Fibroblast of villous mesenchyme (primary cell): ENCODE measurements at places on chromosomes 12 and 14. TPM values are rescaled to one million over a fixed set of nuclear protein-coding genes. Genes with fewer than 3 reads are reported as not detected.

GRCh38 chr12:93166541-93167307 lies 211.0 kb upstream of the NUDT4 start:
- no peak for DNase-seq

GRCh38 chr12:32901553-32901952 lies 5.0 kb upstream of the PKP2 start:
- DNase-seq: peak; percentile 53

- DNase-seq: no peak
Observed at GRCh38 chr12:85363382-85364190, 83.6 kb downstream of the ALX1 start.

DNA sequence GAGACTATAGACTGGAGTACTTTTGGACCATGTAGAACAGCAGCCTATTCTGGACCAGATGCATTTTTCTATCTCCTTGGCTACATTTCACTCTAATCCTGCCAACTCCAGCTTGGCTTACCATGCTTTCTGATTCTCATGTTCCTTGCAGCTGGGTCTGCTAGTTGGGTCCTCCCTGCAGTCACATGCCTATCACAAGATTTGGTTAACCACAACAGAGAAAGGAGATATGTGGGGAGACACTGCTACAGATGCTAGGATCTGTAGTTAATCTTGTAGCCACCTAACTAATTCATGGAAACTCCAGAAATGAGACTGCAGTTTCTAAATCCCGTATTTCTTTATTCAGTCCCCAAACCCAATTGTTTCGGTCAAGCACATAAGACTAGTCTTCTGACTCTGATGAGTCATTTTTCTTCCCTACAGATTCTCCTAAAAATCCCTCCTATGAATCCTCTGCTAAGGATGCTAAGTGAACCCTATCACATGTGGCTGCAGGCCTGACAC lies 410.6 kb downstream of the DAD1 start:
- DNase-seq: no peak

DNA sequence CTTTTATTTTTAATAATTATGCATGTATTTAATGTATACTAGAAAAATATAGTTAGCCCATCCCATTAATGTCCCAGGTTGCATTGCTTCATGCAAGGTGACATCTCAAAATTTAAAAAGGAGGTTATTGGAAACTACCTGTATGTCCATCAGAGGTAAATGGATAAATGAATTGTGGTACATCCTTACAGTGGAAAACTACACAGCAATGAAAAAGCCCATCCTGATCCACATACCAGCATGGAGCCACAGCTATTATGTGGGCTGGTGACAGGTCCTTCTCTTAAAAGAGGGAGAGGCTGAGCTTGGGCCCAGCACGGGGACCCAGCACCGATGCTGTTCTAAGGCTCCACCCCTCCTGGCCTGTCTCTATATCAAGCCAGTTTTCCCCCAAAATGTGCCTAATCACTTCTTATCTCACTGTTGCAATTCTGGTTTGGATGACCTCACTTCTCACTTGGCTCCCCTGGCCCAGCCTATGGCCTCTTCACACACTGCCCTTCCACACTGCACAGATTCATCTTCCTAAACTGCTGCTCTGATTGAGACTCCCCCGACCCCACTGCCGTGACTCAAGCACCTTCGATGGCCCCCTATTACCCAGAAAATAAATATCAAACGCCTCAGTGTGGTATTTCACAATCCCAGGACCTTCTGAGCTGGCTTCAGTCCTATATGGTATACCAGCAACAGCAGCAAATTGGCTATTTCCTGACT lies 97.1 kb upstream of the NCOR2 start:
- no peak for DNase-seq

DNA sequence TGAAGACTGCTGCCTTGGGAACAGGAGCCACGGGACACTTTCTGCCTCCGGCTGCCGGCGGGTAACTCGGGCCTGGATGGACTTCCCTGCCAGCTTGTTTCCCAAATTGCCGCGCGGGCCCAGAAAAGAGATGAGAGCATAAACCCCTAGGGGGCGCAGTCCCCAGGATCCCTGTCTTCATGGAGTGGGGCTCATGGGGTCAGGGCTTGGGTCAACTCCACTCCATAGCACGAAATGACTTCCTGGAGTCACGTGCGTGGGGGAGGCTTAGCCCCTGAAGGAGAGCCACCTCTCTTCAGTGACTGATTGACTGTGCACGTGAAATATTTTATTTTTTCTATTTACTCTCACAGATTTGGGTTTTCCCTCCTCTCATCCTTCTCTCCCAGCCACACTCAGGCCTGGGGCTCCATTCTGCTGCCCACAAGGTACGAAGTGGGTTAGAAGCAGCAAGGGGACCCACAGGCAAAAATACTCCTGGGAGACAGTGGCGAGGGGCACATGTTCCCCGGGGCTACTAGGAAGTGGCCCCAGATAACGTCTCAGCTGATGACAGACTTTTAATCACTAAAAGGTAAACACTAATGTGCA lies 10.0 kb downstream of the PGF start:
- no peak for DNase-seq

DNA sequence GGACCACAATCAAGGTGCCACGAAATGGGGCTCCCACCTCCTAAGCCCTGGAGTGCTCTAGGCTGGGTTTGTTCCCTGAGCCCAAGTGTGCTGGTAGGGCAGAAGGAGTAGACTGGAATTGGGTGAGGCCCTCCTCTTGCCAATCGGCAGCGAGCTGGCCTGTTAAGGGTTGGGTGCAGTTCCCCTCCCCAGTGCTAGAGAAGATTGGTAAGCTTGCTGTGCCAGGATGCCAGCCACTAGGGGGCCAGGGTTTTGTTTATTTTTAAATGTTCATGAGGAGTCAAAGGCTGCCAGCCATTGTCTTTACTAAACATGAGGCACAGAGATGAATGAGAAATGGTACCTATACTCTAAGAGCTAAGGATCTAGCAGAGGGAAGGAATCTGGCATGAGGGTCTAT lies 79.7 kb downstream of the SPTB start:
- peak; percentile 31 for DNase-seq

GRCh38 chr12:91984556-91984955 lies 161.1 kb downstream of the BTG1 start:
- DNase-seq: peak; percentile 35

GRCh38 chr12:110179291-110179690 lies 55.1 kb downstream of the IFT81 start:
- peak; percentile 30 for DNase-seq

DNA sequence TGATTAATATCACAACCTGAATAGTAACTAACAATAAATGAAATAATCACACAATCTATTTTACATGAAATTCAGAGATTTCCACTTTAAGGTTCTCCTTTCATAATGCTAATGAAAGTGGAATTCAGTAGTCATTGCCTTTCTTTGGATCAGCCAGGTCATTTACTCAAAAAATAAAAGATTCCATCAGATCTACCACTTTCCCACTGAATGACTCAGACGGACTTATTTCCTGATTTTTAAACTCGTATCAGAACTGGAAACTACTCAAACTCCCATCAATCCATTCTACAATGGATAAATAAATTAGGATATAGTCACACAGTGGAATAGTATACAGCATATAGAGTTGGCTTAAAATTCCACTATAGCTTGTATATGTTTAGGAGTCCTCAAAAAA lies 237.1 kb downstream of the MED13L start:
- no peak for DNase-seq

- no peak for DNase-seq
Observed at GRCh38 chr12:96549341-96549740, 60.0 kb downstream of the CFAP54 start.

DNA sequence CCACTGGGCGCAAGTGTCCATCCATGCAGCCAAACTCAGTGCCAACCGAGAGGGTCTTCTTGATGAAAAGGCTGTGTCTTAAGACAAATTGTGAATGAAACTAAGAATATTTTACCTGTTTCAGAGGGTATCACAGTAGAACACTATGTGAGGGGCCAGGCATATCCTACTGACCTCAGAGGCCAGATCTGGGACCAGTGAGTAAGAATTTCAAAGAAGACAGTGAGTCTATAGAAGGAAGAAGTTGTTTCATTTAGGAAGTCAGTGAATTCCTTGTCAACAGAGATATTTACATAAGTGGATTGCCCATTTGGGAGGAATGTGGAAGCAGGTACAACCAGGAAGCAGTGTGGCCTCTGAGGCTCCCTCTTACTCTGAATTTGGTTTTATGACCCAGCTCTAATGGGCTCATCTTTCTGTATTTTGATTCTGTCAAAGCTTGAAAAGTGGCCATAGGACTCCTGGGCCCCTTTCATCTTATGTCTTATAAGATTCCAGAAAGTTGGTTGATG lies 137.4 kb downstream of the ZNF664 start:
- no peak for DNase-seq

DNA sequence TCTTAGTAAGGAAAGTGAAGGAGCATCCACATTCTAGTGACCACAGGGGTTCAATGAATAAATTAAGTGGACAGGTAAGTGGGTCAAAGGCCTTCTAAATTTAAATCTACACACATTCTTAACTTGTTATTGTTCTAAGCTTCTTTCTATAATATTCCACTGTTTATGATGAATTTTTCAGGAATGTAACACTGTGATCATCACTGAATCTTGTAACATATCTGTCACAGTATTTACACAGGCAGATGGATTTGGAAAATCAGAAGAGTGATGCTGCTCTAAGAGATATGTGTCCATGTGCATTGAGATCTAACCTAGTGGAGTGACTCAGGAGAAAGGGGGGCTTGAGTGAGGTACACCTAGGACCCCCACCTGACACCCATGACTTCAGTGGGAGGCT lies 115.4 kb upstream of the OVCH1 start:
- DNase-seq: no peak

DNA sequence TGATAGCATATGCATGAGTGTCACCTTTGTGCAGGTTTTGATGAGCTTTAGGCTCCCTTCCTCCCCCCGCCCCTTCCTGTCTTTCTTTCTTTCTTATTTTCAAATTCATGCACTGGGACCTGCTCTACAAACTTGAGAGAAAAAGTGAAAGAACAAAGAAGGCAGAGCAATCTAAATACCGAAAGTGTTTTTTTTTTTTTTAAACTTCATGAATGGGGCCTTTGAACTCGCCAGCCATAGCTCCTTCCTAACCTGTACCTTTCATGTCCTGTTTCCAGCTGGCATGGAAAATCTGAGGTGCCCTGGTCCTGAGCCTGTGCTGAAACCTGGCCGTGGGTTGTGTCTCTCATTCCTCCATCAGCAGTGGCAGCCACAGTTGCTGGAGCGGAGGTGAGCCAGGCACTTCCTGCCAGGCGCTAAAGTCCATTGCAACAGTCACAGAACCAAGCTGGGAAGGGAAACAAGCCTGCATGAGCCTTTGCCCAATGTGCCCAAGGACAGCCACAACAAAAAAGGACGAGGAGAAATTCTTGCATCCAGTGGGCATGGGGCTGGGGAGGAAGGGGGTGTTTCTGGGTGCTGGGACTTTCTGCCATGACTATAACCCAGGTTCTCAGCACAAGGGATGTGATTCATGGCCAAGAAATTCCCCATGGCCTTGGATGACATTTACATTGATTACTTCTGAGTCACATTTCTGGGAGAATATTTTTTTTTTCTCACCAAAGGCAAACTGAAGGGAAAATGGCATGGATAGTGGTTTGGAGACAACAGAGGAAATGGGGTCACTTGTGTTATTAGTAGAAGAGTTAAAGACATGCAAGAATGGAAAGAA lies 102.7 kb downstream of the TMEM30B start:
- DNase-seq: peak; percentile 93

- DNase-seq: no peak
Observed at GRCh38 chr12:129193263-129193871, 340.1 kb downstream of the GLT1D1 start.

DNA sequence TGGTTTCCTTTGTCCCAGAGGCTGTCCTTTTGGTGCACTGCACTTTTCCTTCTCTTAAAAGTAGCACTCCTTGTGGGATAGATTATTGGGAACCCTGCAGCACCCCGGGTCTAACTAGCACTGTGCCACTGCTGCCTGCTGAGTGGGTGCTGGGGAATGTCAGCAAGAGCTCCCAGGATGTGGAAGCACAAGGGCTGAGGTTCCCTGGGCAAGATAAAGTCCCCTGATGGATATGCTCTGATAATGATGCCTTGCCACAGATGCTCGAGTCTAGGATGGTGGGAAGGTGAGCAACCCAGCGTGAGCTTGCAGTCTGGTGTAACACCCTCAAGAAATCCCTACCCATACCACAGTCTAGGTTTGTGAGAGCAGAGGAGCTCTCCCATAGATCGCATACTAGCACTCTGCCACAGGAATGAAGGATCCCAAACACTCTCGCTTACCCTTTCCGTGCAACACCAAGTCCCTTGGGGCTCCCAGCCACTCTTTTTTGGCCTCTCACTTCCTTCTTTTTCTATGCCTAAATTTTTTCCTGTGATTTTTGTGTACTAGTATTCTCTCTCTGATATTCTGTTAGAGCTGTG lies 32.6 kb downstream of the USP15 start:
- no peak for DNase-seq

GRCh38 chr12:32947206-32948067 lies 50.9 kb upstream of the PKP2 start:
- DNase-seq: peak; percentile 7

DNA sequence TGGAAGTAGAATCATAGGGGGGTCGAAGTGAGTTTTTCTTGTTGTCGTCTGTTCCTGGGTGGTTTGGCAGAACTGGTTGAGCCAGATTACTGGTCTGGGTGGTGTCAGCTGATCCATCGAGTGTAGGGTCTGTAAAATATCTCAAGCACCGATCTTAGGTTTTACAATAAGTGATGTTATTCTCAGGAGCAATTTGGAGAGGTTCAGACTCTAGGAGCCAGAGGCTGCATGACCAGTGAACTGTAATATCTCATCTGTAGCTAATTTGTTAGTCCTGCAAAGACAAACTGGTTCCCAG lies 9.7 kb upstream of the SERPINA1 start:
- no peak for DNase-seq

DNA sequence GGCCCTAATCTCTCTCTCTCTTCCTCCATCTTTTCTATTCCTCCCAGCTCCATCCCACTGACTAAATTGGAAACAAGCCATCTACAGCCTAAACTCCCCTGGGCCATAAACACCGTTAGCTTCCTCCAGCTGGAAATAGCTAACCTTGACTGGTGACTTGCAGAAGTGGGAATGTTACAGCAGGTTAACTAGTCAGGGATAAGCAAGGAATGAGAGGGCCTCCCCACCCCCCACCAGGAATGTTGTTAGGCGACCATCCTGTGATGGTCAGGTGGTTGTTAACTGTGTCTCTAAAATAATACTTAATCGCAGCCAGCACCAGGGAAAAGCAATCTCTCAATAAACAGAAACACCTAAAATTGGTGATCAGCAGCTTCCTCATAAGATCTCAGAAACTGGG lies 40.8 kb downstream of the MIS18BP1 start:
- no peak for DNase-seq

The LIN52 gene
- total RNA-seq: 10.0 and 11.2 TPM in 2 replicates

The MYF5 gene
- not detected in 2 replicates for total RNA-seq

The GUCY2C gene
- total RNA-seq: not detected in 2 replicates

The RIPK3 gene
- total RNA-seq: 0.32 and 3.9 TPM in 2 replicates

The CCDC175 gene
- total RNA-seq: not detected in 2 replicates
